Stimulated activated CD8-positive, alpha-beta memory T cell treated with anti-CD3 and anti-CD28 coated beads, Interleukin-7, amount 100 ng/mL, for 1 hour (primary cell): ENCODE measurements at places on chromosomes 16 and 17.

- no peak for DNase-seq
Observed at GRCh38 chr17:48269209-48269608, 160.8 kb downstream of the SKAP1 start.

GRCh38 chr17:67531291-67531690 is 154.2 kb downstream of the PITPNC1 start:
- DNase-seq = no peak

DNA sequence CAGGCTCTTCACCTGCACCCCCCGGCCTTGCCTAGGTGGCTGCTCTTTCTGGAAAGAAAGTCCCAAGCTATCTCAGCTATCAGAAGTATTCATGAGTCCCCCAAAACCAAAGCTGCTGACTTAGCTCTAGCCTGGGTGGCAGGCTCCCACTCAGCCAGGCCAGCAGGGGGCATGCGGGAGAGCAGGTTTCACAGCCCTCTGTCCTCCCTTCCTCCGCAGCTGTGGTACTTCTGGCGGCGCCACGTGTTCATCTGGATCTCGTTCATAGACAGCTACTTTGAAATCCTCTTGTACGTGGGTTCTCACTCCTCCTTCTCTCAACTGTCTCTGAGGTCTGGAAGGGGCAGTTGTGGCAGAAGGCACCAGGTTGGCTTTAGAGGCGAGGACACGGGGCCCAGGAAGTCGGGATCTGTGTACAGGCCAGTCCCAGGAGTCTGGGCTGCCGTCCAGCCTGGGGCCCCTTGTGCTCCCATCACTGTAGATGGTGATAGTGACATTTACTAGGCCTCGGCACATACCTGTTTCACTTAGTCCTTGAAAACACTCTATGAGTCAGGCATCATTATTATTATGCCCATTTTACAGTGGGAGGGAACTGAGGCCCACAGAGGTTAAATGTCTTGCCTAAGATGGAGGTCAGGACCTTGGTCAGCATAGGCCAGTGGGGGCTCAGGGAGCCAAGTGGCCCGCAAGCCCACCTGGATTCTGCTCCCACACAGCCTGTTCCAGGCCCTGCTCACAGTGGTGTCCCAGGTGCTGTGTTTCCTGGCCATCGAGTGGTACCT is 12.9 kb downstream of the TRPV2 start:
- DNase-seq = no peak

DNA sequence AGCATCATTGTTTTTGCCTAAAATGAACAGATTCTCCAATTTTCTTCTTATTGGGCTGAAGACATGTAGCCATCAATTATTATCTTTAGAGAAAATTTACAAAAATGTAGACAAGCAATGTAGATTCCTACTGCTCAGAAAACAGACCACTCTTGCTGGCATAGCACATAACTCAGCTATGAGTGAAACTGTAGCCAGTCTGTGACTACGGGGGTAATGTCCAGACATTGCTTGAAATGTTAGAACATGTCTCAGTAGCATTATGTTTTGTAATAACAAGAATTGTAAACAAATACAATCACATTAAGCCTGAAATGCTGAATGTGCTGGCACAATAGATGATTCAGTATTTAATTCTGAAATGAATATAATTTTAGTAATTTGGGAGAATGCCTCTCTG is 265.7 kb upstream of the KCNJ16 start:
- no peak for DNase-seq

DNA sequence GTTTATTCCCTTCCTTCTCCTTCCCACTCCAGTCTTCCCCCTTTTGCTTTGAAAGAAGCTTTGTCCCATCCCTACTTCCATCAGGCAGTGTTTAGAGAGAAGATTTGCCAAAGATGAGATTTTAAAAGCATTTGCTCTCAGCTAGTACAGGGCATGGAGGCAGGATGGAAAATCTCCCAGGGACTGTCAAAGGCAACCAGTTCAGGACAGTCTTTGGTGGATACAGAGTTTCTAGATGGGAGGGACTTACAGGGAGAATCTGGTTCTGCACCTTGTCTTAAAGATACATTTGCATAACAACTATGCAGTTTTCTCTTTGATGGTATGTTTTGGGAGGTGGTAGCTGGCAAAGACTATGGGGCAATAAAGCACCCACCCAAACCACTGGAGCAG is 26.2 kb downstream of the CHD9 start:
- no peak for DNase-seq

DNA sequence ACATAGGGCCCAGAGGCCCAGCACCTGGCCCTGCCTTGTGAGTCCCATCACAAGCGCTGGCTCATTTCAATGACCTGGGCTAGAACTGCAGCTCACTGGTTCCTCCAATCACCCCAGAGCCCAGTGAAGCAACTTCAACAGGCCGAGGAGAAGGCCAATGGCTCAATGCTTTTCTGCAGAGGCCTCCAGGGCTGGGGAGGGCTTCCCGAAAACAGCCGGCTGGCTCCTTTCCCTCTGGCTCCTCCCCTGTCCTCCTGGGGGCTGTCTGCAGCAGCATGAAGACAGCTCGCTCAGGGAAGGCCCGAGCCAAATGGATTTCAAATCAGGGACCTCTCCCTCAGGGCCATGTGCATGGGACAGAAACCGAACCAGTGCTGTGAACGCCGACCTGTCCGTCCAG is 121.6 kb downstream of the ZNF423 start:
- no peak for DNase-seq

- DNase-seq = no peak
Observed at GRCh38 chr17:62718429-62718828, 89.7 kb downstream of the MARCHF10 start.

- no peak for DNase-seq
Observed at GRCh38 chr17:80738987-80739730, 194.5 kb downstream of the RPTOR start.

DNA sequence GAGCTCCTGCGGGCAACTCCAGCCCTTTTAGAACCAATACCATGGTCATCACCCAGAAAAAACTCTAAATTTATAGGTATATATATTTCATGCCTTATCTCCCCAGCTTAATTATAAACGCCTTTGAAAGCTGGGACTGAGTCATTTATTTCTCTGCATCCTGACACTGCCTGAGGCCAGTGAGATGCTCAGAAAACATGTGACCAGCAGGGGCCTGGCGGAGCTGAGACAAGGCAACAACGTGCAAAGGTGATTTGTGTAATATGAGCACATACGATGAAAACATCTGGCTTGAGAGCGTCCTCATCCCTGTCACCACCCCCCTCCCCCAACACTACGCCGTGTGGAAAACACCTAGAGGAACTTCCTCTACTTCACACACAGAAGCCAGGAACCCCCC is 22.7 kb downstream of the NXN start:
- DNase-seq = no peak

- DNase-seq = no peak
Observed at GRCh38 chr16:25875956-25876598, 184.3 kb downstream of the HS3ST4 start.
